ENCODE measurements at places on chromosomes 12 and 14.

- peak; percentile 76 for DNase-seq
These were observed 29.7 kb downstream of the CCDC85C start for GRCh38 chr14:99574099-99574880.

GRCh38 chr12:48106681-48107613 is 1.1 kb upstream of the SENP1 start:
- no peak for DNase-seq

GRCh38 chr12:2284857-2285256 is 232.1 kb downstream of the CACNA1C start:
- peak; percentile 47 for DNase-seq

- no peak for DNase-seq
These were observed 11.6 kb downstream of the DAD1 start for GRCh38 chr14:22577334-22577908.

- no peak for DNase-seq
These were observed 504.6 kb downstream of the ALG10 start for GRCh38 chr12:34526946-34527345.

- no peak for DNase-seq
These were observed 286.6 kb upstream of the RGS6 start for GRCh38 chr14:71645656-71646055.

GRCh38 chr12:30823156-30823699 is 68.5 kb upstream of the CAPRIN2 start:
- DNase-seq, result no peak

GRCh38 chr14:75906680-75907280 is 75.0 kb downstream of the TGFB3 start:
- DNase-seq, result peak; percentile 48

DNA sequence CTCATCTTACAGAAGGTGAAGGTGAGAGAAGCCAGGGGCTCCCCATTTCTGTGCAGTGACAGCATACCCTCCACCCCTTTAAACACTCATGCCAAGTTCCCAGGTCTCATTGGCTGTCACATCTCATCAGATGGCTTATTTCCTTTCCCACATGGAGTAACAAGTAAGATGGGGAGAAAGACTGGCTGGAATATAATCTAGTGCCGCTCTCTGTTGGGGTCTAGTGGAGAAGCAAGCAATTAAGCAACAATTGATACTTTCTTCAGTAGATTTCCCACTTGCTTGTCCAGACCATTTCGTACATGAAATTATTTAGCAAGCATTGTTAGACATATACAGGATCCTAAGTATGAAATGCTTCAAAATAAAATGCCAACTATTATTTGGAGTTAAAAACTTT is 92.2 kb downstream of the SLC5A8 start:
- no peak for DNase-seq

GRCh38 chr12:57487055-57487596 is 742 bp upstream of the MARS1 start:
- DNase-seq, result no peak

GRCh38 chr14:21334202-21334906 is 49.5 kb downstream of the SUPT16H start:
- DNase-seq, result no peak

DNA sequence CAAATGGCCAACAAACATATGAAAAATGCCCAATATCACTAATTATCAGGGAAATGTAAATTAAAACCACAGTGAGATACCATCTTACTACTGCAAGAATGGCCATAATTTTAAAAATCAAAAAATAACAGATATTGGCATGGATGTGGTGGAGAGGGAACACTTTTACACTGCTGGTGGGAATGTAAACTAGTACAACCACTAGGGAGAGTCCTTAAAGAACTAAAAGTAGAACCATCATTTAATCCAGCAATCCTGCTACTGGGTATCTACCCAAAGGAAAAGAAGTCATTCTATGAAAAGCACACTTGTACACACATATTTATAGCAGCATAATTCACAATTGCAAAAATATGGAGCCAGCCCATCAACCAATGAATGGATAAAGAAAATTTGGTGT is 459.7 kb downstream of the GXYLT1 start:
- peak; percentile 20 for DNase-seq

DNA sequence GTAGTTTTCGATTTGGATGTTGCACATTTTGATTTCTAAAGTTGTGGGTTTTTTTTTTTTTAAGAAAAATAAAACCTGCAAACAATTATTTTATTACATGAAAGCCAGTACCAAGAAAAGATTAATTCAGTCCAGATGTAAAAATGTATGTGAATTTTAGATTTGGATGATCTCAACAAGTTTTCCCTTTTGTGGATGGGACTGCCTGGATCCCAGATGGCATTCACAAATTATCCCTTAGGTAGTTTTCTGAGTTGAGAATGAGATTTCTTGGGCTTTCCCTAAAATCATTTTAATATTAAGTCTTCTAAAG is 2.8 kb downstream of the FRMD6 start:
- DNase-seq, result no peak

DNA sequence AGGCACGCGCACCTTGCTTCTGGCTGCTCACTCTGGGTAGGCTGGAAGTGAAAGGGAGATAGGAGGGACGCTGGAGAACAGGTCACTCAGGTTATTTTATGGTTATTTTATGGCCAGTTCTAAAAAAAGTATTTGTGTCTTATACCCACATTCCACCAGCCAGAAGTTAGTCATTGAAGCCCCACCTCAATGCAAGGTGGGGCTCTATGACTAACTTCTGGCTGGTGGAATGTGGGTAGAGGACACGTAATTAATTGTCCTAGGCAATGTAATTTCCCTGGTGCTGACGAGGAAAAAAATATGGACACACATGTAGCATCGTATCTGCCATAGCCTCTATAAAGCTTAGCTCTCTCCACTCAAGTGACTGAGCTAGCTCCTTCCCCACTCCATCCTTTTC is 104.9 kb downstream of the PDZRN4 start:
- DNase-seq, result no peak

- DNase-seq, result no peak
These were observed 904 bp upstream of the MAP4K5 start for GRCh38 chr14:50533241-50533705.

DNA sequence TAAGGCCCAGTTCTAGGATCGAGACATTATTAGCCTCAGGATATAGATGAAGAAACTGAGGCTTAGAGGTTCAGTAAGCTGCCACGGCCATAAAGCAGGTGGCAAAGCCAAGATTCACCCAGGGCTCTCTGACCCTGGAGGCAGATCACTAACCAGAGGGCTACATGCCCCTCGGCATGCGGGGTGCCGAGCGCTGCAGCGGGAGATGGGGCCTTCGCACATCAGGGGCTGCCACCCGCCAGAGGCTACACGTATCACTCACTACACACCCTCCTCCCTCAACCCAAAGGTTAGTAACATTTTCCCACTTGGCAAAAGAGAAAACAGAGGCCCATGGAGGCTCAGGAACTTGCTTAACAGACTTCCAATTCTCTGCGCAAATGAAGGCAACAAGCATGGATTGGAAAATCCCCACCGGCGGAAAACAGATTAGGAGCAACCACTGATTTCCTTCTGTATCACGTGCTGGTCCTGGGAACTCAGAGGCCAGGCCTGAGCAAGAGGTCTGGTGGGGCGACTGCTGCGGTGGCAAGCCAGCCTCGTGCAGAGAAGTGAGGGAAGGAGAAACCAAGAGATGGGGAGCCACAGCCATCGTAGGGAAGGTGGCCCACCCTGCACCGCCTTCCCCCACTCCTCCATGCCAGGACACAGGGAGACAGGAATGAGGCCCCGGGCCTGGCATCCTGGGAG is 6.0 kb downstream of the CCDC85C start:
- no peak for DNase-seq

DNA sequence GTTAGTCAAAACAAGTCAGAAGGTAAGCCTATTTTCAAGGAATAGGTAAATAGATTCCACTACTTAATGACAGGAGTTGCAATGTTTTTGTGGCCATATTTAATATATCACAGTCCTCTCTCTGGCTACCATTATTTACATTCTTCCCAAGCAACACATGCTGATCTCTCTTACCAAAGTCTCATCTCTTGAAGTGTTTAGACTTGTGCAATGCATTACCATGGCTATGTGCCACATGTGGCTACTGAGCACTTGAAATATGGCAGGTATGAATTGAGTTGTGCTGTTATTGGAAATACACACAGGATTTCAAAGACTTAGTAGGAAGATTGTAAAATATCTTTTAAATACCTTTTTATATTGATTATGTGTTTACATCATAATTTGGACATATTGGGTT is 262.4 kb upstream of the PDE3A start:
- DNase-seq, result no peak

GRCh38 chr12:68487721-68488309 is 122.9 kb upstream of the RAP1B start:
- DNase-seq, result no peak

DNA sequence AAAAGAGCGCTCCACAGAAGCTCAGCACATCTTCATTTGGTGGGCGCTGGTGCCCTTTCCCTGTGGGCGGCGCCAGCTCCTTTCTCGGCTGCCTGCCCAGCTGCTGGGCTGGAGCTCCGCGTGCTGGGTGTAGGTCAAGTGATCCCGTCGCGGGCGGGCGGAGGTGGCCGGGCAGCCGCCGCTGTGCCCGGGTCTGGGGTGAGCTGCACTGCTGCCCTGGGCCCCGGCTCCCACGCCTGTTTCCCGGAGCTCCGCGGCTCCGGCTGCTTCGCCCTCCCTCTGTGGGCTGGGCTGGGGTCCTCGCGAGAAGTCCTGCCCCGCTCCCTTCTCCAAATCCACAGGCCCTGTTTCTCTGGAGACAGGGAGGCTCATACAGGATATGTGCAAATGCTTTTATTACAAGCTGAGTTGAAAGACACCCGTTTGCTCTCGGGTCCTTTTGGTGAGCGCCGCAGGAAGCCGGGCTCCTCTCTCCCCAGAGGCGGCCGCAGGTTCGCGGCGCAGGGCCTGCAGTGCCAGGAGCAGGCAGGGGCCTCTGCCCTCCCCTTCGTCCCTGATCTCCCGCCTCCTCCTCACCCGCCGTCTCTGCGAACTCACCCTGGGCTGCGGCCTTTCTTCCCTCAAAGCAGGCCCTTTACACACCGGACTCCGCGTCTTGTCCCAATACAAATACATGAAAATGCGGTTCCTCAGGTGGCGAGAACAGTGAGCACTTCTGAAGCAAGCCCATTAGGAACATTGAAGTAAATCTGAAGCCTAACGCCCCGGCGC is 67.8 kb upstream of the CAPRIN2 start:
- DNase-seq, result peak; percentile 52

DNA sequence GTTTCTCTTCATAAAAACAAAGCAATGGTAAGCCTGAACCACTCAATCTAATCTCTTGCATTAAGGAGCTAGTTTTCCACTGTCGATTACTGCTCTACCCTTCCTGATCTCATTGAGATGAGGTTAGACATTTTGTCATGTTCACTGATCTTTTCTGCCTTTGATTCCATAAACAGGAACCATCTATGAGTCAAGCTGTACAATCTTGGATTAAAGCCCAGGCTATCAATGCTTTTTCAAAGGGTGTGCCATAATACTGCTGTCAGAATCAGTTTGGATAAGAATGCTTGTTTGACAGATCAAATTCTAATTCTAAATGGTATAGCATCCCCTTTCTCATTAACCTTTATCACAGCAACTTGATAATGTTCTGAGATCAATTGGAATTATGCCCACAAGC is 16.1 kb downstream of the GRIP1 start:
- DNase-seq, result no peak

GRCh38 chr14:101548710-101549109 is 12.6 kb upstream of the DIO3 start:
- no peak for DNase-seq

DNA sequence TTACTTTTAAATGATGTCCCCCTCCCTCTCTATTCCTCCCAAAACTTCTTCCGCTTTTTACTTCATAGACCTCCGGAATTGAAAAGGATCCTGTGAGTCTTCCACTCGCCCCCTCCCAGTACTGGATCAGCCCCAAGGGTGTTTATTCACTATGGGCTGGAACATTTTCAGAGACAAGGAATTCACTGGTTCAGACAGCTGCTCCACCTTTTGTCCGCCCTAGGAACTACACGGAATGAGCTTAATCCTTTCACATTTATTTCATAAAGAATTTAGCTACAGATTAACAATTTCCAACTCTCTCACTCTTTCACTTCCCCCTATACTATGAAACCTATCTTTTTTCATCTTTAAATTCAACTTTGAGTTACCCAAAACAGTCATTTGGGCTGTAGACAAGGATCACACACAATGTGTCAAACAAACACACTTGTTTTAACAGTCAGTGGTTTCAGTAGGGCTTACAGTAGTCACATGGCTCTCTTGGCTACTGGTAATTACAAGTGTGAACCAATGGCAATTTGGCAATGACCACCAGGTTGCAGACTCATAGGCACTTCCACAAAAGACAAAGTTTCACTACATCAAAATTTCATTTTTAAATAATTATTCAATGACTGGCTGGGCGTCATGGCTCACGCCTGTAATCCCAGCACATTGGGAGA is 20.6 kb downstream of the CNIH1 start:
- peak; percentile 53 for DNase-seq

GRCh38 chr14:73785336-73785833 is 66.2 kb upstream of the PTGR2 start:
- DNase-seq, result no peak

DNA sequence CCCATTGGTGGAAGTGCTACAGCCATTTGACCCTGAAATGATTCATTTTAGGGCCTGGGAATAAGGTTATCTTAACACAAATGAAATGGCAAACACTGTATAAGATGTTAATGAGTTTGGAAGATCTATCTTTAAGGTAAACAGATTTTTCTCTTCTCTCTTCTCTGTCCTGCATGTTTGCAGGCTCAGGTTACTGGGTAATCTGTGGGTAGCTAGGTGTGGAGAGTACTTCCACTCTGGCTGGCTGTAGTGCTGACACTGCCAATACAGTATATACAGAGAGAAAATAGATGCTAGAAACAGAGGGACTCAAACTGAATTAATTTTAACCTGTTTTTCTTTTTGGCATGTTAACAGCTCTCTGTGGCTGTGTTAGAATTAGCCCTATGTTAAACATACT is 84.6 kb downstream of the SLC38A6 start:
- no peak for DNase-seq

GRCh38 chr12:67918441-67918840 is 70.8 kb upstream of the IFNG-AS1 start:
- DNase-seq, result no peak

DNA sequence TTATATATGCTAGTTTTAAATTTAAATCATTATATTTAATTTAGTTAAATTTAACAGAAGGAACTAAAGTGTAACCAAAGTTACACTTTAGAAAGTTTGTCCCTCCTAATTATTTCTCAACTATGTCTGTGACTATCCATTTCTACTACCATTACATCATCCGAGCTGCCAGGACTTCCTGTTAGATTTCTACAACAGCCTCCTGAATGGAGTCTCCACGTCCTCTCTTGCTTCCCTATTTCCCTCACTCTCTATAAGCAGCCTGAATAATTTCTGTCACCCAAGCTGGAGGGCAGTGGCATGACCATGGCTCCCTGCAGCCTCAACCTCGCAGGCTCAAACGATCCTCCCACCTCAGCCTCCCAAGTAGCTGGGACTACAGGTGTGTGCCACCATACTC is 84.1 kb downstream of the TTC7B start:
- DNase-seq, result no peak

- no peak for DNase-seq
These were observed 54.0 kb downstream of the ZNF641 start for GRCh38 chr12:48296586-48297282.

- no peak for DNase-seq
These were observed 209.4 kb downstream of the KTN1 start for GRCh38 chr14:55789406-55789805.

- DNase-seq, result no peak
These were observed 74.7 kb downstream of the PRORP start for GRCh38 chr14:35197015-35197414.
